ENCODE measurements at places on chromosomes 4 and X.

- DNase-seq = no peak
These were observed 14.8 kb upstream of the PABPC4L start for GRCh38 chr4:134216411-134216810.

DNA sequence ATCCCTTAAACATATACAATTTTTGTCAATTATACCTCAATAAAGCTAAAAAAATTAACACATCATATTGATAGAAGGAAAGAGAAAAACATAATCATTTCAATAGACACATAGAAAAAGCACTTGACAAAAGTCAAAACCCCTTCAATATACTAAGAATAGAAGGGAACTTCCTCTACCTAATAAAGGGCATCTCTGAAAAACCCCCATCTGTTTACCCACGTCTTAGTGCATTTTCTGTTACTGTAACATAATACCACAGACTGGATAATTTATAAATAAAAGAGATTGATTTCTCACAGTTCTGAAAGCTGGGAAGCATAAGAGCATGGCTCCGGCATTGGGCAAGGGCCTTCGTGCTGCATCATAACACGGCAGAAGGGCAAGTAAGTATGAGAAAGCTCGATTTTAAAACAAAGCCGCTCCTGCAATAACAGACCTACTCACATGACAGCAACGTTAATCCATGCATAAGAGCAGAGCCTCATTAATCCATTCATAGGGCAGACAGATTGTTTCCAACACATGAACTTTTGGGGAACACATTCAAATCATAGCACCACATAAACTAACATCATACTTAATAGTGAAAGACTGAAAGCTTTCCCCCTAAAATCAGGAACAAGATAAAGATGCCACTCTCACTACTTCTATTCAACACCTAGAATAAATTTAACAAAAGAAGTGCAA, 15.7 kb downstream of the STEEP1 start:
- no peak for DNase-seq

DNA sequence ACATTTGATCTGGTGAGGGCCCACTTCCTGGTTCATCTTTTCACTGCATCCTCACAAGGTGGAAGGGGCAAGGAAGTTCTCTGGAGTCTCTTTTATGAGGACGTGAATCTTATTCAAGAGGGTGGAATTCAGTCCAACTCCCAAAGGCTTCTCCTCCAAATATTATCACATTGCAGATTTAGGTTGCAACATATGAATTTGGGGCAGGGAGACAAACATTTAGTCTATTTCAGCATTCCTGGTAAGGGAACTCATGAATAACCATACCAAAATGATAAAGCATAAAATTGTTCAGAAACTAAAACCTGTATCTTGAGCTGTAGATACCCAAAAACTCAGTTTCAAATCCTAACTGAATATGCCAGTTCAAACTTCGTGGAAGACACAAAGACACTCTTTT, 246.8 kb downstream of the QDPR start:
- DNase-seq = no peak

- DNase-seq = no peak
These were observed 95.9 kb upstream of the RPS6KA3 start for GRCh38 chrX:20362268-20363267.

DNA sequence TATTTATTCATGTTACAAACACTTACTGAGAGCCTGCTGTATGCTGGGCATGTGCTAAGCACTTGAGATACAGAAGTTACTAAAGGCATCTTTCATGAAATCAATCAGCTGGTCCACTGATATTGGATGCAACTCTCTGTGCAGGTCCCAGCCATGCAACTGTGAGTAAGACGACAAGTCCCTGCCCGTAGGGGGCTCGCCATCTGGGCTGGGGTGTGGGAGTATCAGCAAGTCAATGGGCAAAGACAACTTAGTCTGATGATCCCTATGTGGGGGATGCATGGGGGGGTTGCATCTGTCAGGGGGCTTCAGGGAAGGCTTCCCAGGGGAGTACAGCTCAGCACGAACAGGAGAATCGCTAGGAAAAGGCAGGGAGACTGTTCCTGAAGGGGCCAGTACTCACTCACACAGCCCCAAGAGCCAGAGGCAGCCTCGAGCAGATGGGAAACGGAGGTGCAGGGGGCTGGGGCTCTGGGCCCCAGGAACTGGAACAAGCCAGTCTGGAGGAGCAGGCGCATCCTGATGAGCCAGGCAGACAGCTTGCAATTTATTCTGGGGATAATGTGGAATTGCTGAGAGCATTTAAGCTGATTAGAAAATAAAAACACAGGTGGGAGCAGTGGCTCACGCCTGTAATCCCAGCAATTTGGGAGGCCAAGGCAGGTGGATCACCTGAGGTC, 40.2 kb downstream of the CRMP1 start:
- no peak for DNase-seq

- peak; percentile 41 for DNase-seq
These were observed 136.0 kb upstream of the STX18 start for GRCh38 chr4:4677556-4678522.

- DNase-seq = no peak
These were observed 91.4 kb downstream of the BCOR start for GRCh38 chrX:40006106-40007017.

DNA sequence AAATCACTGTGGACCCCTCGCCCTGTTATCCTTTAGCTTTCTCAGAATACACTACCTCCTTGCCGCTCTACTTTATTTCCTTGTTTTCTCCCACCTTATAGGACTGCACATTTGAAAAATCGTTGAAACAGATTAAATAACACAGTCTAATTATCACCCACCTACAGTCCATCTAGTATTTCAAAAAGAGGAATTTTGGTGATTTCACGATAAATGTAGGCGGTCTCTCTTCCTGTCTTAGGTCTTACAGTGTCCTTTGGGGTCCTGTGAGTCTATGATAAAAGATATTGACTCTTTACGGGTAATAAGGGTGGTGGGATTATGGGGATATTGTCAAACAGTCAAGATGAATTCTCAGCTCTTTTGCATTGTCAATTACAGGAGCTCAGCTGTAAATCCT, 2.4 kb upstream of the TBL1X start:
- no peak for DNase-seq

- DNase-seq = no peak
These were observed 9.4 kb upstream of the PAK3 start for GRCh38 chrX:111086591-111087006.

DNA sequence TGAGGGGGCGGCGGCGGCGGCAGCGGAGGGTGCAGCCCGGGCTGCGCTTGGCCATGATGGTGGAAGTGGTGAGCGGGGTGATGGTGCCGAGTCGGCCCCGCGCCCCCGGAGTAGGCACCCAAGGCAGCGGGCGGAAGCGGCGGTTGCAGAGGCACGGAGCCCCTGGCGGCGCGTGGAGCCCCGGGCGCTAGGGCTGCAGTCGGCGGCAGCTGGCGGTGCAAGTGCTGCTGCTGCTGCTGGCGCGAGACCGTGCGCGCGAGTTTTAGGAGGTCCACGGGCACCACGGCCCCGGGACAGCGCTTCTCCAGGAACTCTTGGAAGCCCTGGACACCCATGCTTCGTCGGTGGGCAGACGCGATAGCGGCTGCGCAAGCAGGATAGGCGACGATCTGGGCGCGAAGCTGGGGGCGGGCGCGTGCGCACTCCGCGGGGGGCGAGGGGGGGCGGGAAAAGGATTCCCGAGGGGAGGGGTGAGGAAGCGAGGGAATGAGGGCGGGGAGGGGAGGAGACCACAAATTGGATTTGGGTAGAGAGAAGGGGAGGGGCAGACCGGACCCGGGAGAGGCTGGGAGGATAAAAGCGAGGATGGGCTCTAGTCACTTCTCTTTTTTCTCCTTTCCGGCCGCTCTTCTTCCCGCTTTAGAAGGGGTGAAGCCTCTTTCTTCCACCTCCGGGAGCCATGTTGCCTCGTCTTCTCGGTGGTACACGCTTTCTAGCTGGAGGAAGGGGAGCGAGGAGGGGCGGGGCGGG, at the start of gene FAM120C:
Gene FAM120C (minus strand): TSS at position 391 of the 750 bp plus-strand sequence. CDS start 56 bp downstream, at position 335.
- DNase-seq = peak; percentile 79

DNA sequence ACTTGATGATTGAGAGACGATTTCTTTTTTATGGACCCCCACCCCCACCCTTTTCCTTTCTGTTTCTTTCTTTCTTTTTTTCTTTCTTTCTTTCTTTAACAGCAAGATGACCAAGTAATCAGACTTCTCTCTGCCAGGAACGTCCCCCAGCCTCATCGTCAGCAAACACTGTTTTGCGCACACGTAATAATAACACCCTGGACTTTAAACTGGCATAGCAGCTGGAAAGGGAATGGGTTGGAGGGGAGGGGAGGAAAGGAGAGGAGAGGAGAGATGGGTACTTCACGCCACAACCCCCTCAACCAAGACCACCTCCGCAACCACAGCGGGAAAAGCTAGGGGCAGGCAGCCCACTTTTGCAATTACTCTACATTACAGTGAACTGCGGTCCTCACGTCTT, 1.1 kb downstream of the GABRA2 start:
- DNase-seq = peak; percentile 16

DNA sequence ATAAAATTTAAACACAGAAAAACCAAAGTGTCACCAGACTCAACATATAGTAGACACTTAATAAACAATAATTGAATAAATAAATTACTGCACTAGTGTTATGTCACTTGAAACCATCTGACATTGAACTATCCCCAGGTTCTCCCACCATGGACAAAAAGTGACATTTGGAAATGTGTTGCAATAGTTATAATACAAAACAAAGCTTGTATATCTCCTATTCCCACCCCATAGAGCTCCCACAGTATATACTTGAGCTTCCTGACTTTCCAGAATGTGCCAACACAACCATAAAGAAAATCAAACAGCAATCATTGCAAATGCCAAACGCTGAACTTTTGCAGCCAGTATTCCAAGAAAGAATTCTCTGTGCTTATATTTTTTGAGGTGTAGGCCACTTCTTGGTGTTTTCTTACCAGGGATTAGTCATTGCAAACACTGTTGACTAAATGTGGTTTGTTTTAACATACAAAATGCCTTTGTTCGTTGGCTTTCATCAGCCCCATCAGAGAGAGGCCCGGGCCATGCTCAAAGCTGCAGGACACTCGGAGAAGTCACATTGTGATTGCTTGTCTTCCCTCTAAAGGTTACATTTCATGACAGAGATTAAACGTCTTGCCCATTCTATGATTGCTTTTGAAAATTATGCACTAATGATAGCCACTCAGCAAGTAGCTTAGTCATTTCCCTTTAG, 33.8 kb downstream of the PPARGC1A start:
- DNase-seq = no peak
